HS-27A (cell line): ENCODE measurements at places on chromosomes 16 and 17.
A peak's percentile ranks its signal among the peaks of the same experiment; 100 is the strongest.

- DNase-seq, result no peak
Measured at GRCh38 chr16:12744860-12745259, 58.8 kb downstream of the CPPED1 start.

- DNase-seq, result no peak
Measured at GRCh38 chr16:89173174-89173921, 1.8 kb downstream of the CDH15 start.

- DNase-seq, result no peak
Measured at GRCh38 chr17:31654936-31655335, 204.1 kb downstream of the COPRS start.

- no peak for DNase-seq
Measured at GRCh38 chr16:83335076-83335475, 472.7 kb upstream of the HSBP1 start.

DNA sequence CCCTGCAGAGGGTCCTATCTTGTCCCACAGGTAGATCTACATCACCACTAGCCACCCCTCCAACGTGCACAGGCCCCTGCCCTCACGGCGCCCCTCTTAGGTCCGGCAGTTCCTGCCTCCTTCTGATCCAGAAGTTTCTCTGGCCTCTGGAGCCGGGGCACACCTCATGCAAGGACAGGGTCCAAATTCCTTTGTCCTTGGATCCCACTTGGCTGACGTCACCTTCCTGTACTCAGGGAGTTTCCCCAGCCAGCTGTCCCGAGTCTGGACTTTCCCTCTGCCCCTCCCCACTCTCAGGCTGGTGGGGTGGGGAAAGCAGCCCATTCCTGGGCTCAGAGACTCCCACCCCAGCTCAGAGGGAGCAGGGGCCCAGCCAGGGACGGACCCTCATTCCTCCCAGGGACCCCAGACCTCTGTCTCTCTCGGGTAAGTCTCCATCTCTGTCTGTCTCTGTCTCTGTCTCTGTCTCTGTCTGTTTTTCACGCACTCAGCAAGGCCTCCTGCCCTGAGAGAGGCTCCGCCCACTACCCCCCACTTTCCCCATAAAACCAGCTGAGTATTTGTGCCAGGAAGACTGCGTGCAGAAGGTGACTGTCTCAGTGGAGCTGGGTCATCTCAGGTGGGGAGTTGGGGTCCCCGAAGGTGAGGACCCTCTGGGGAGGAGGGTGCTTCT, at the start of gene IL32:
Gene IL32, plus strand, starts transcription at position 572 of the 673 bp plus-strand sequence. CDS start 172 bp downstream, outside the sequence.
- peak; percentile 7 for DNase-seq

GRCh38 chr17:48307814-48308411, 122.1 kb downstream of the SKAP1 start:
- DNase-seq, result peak; percentile 17

DNA sequence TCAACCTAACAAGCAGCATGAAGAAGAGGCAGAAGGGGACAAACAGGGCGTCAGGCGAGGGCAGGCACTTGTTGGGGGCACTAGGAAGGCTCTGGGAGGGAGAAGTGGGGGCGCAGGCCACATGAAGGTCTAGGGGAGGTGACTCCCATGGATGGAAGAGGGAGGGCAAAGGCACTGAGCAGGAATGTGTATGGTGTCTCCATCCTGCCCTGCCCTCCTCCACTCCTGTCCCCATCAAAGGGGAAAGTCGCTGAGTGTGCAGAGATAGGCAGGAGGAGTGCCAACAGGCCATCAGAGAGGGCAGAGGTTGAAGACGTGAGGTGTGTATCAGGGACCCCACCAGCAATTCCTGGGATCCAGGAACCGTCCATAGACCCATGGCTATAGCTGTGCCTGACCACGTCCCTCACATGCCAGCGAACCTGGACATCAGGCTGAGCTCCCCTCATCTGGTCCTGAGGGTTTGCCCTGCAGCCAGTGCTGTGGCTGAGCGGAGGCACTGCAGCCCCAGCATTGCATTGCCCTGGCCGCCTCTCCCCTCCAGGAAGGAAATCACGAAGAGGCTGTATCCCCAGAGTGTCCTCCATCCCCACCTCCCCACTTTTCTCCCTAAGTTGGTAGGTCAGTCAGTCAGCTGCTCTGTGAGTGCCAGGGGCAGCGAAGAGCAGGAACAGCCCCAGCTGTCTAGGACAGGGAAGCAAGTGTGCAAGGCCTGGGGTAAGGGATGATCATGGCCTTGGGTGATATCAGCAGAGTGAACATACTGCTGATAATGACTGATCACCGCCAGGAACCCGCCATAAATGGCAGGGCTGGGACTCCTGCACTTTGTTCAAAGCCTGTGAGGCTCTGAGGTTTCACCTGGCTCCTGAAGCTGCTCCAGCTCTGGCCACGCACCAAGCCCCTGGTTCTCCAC, 6.2 kb upstream of the CYB561 start:
- DNase-seq, result no peak

DNA sequence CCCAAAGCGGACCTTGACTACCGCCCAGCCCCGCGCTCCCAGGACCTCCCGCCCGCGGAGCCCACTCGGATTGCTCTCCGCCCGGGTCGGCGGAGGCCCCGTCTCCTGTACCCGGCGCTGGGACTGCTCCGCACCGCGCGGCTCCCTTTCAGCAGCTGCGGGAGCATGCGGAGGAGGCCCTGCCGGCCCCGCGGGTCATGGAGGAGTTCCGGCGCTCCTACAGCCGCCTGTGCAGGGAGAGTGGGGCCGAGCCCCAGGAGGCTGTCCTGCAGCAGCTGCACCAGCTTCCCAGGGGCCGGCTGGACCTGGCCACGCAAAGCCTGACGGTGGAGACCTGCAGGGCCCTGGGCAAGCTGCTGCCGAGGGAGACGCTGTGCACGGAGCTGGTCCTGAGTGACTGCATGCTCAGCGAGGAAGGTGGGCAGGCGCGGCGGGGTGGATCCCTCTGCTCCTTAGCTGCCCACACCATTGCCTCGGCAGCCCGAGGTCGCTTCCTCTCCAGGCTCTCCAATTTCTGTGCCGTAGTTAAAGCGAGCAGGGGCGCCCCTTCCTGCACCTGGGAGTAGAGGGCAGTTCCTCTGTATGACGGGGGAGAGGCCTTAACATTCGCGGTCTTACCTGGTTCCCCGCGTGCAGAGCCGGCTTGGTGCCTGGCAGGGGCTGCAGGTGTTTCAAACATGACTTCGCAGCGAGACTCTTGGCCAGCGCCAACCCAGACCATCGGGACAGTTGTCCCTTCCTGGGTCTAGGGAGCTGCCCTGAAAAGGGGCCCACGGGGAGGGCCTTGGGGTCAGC, 539 bp downstream of the LRRC45 start:
- DNase-seq, result no peak

- no peak for DNase-seq
Measured at GRCh38 chr16:64370112-64370511, 751.8 kb downstream of the CDH11 start.

DNA sequence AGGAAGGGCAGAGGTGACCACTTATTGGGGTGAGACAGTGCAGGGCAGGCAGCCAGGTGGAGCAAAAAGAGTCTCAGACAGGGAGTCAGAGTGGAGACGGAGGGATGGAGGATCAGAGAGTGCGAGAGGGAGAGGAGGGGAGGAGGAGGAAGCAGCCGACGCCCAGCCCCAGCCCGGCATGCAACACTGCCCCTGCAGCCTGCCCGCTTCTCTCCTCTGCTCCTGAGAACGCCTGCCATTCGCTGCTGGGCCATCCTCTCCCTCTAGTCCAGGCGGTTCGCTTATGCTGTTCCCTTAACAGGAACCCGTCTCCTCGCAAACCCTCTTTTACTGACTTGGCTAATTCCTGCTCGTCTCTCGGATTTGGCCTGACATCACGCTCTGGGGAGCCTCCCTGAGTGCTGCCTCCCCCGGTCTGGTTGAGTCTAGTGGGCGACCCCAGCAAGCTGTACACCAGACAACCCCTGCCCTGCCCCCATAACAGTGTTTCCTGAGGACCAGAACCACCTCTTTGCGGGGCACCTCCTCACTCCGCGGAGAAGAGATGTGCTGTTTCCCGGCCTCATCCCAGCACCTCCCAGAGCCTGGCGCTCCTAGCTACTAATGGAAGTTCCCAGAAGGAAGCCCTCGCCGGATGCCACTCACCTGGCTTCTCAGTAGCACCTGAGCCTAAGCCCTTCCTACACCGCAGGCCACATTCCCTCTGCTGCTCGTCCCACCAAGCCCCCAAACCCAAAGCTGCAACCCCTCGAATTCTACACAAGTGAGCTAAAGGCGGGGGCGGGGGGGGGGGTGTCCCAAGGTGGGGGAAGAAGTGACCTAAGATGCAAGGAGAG, 61.2 kb upstream of the CCL1 start:
- no peak for DNase-seq

DNA sequence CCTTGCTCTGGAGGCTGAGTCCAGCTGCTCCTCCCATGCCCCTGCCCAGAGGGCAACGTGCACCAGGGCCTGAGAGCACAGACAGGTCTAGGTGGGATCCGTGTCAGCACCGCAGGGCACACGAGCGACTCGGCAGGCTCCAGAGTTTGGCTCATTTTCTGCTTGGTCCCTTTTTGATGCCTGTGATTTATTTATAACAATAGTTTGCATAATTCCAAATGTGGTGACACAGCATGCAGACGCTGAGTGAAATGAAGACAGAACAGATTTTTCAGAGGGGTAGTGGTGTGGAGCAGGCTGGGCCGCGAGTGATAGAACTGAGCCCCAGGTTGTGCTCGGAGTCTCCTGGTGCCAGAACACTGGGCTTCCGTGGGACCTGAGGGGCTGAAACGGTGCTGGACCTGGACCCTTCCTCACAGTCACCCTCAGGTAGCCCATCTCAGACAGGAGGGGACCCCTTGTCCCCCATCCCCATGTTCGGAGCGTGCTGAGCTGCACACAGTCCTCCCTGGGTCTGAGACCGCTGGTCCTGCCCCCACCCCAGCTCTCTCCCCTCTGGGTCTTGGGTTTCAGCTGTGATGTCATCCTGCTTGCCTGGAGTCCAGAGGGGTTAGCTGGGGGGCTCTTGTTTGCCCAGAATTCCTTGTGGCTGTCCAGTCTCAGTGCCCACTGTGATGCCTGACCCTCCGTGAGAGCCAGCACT, 95.9 kb downstream of the METRNL start:
- DNase-seq, result no peak

DNA sequence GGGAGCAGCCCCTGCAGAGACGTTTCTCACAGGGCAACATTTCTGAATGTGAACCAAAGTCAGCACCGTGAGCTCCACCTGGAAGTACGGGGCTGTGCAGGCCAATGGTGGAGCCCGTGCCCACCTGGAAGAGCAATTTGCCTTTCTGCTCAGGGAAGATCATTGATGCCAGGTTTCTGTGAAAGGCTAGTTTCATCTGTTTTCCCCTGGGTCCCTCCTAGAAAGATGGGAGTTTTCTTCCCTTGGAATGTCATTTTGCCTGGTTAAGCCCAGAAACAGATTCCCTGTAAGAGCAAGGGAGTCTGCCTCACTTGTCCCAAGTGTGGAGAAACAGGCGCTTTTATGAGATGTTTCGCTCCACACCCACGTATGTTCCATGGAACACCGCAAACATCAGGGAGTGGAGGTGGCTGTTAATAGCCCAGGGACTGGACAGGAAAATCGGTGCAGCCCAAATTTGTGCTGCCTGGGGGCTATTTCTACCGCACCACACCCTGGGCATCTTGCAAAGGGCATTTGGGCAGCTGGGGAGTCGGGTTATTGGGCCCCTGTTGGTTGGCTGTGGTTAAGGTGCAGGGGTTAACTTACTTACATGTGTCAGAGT, 2.6 kb downstream of the SLC6A4 start:
- DNase-seq, result no peak

GRCh38 chr16:57679016-57679415, 10.9 kb downstream of the ADGRG3 start:
- DNase-seq, result no peak

DNA sequence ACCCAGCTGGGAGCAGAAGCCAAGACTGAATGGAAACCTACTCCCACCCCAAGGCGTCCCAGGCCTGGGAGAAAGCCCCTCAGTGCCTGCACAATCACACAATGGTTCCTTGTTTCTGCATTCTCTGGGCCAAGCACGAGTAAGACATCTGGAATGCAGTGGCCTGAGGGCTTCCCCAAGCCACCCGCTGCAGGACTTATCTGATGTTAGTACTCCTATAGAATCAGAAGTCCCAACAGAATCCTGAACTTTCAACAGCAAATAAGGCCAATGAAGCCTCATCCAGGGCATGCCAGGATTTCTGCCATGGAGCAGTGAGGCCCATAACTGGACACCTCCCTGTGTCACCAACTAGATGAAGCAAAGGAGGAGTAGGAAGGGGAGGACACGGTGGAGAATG, 28.6 kb downstream of the MYO18A start:
- no peak for DNase-seq

DNA sequence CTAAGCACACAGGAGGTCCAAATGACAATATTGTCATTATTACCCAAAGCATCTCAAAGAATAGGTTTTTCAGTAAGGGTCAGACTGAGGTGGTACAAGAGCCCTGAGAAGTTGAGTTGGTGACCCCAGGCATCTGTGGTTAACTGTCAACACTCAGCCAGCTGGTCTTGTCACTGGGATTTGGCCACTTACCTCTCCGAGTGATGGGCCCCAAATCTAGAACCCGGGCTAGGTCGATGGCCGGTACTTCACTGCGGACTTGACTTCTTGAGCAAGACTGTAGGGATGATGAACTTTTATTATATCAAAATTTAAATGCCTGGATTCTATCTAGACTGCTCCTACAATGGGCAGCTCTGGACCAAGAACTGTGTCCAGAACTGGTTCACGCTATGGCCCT, 11.5 kb downstream of the GP2 start:
- no peak for DNase-seq

DNA sequence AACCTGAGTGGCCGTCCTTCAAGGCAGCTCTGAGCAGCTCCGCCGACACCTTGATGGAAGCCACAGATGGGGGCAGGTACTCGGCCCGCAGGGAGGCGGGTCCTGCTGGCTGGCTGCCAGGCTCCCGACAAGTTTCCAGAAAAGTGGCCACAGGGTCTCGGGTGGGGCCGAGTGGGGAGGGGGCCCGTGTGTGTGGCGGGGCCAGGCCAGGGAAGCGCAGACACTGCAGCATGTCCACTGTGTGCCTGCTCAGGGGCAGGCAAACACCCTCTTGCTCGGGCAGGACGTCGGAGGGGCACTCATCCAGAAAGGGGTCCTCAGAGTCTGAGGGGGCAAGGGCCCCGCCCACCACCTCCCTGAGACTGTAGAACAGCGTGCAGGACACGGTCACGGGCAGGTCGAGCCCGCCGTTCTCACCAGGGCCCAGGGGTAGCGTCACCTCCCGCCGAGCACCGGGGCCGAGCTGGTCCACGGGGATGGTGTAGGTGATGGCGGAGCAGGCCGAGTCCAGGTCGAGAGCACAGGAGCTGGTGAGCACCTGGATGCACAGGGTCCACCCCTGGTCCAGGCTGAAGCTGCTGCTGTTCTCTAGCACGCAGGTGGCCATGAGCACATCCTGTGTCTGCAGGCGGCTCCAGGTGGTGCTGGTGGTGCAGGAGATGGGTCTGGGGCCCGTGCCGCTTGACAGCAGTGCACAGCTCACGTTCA, 5.1 kb downstream of the FAAP100 start:
- no peak for DNase-seq

- no peak for DNase-seq
Measured at GRCh38 chr16:2962334-2963073, 1.6 kb upstream of the KREMEN2 start.
